IMR-90 (cell line): ENCODE measurements at places on chromosomes 3 and 15.
A peak's percentile ranks its signal among the peaks of the same experiment; 100 is the strongest.

DNA sequence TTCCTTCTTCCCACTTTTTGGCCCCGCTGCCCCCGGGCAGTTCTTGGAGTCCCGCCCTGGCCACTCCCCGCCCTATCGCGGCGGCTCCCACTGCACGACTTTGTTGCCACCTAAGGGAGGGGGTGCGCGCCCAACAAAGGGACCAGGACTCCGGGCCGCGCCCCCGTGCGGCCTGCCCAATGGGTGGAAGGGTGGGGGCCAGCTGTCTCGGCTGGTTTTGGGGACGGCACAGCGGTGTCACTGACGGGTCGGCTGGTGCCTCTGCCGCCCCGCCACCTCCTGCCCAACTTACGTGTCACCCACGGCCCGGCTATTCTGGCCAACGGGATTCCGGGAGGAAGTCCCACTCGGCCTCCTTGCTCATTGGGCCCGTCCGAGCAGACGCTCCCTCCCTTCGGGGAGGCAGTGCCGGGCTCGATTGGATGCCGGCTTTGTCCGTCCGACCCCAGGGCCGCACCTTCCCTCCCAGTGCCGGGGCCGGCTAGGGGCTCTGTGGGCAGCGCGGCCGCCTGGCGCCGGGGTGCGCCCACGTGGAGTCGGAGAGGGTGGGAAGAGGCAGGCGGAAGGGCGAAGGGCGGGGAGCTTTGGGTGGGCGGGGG is at the start of gene GOLIM4:
Gene GOLIM4, minus strand, starts transcription at position 314 of the 599 bp plus-strand sequence. CDS start 639 bp downstream, outside the sequence.
- H3K4me3 ChIP-seq = peak within 1 kb of the TSS; percentile 74
- no peaks in the 10 kb centered on the region; the same call in 1 of the 2 replicates for H3K36me3 ChIP-seq
- peak; percentile 97 for DNase-seq
- peaks cover 7% of the 10 kb centered on the region for H3K4me1 ChIP-seq
- H3K27ac ChIP-seq = peak within 1 kb of the TSS; percentile 90

GRCh38 chr3:77605865-77606264 is 566.0 kb downstream of the ROBO2 start:
- no peak overlapping the region for H3K27ac ChIP-seq
- no peak for DNase-seq
- no peaks in the 10 kb centered on the region for H3K4me1 ChIP-seq
- H3K4me3 ChIP-seq = no peak overlapping the region
- H3K27me3 ChIP-seq = no peaks in the 10 kb centered on the region

DNA sequence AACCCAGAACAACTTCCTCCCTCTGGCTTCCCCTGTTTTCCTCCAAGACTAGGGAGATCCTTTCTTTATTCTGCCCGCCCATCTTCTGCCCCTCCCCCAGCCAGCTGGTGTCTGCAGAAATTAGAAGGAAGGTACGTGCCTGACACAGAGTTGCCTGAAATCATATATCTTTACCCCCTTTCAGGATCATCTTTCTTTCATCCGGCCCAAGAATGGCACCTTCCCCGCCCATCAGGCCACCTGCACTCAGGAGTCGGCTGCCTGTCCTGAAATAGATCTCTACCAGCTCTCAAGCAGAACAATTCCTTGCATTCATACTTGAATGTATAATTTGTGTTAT is 133.7 kb downstream of the VGLL4 start:
- no peak for DNase-seq
- no peaks in the 10 kb centered on the region for H3K36me3 ChIP-seq
- no peak overlapping the region for H3K4me3 ChIP-seq
- H3K27ac ChIP-seq = peak overlapping the region; percentile 57; the same call in 1 of the 2 replicates
- no peaks in the 10 kb centered on the region for H3K27me3 ChIP-seq

DNA sequence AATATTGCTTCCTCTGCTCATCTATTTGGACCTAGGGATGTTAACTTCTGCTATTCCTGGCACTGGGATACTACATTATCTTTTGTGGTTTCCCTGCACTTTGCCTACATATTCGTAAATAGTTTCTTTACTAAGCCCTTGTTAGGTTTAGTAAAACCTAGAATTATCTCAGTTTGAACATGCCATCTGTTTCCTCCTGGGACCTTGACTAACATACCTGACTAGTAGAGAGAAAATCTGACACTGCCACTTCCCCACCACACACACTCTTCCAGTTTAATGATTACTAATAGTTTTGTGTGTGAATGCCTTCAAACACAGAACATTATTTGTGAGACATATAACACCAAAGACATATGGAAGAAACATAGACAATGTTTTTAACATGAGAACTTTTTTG is 28.2 kb upstream of the SOX2 start:
- H3K36me3 ChIP-seq = no peaks in the 10 kb centered on the region
- no peak overlapping the region for H3K4me3 ChIP-seq
- no peaks in the 10 kb centered on the region for H3K4me1 ChIP-seq
- no peak for DNase-seq
- H3K27ac ChIP-seq = no peak overlapping the region
- H3K27me3 ChIP-seq = no peaks in the 10 kb centered on the region

DNA sequence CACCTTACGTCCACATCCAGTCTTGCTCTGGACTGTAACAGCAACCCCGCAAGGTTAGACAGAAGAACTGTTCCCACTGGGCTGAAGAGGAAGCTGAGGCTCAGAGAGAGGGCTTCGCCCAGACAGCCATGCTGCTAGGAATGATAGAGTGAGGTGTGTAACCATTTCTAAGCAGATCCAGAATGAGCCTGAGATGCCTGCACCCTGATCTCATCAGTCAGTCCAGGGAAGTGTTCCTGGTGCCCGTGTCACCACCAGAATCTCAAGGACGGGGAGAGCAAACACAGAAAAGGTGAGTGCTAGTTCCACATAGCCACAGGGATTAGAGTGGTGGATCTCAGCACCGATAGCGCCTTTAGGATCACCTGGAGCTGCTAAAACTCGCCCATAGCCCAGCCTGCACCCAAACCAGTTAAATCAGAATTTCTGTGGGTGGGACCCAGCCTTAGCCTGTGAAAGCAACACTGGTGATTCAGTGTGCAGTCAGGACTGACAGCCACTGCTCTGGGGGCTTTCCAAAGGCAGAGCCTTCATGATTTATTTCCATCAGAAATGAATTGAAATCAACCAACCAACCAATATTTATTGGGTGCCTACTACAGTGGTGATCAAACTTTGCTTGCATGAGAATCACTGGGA is 12.3 kb downstream of the ISLR start:
- no peaks in the 10 kb centered on the region for H3K36me3 ChIP-seq
- no peak overlapping the region for H3K27ac ChIP-seq
- no peak for DNase-seq
- no peaks in the 10 kb centered on the region for H3K4me1 ChIP-seq
- H3K27me3 ChIP-seq = peaks cover 19% of the 10 kb centered on the region
- H3K4me3 ChIP-seq = no peak overlapping the region

GRCh38 chr15:41429003-41429890 is 12.4 kb downstream of the RTF1 start:
- no peaks in the 10 kb centered on the region for H3K36me3 ChIP-seq
- no peak overlapping the region for H3K4me3 ChIP-seq
- peak; percentile 19 for DNase-seq
- no peak overlapping the region for H3K27ac ChIP-seq

DNA sequence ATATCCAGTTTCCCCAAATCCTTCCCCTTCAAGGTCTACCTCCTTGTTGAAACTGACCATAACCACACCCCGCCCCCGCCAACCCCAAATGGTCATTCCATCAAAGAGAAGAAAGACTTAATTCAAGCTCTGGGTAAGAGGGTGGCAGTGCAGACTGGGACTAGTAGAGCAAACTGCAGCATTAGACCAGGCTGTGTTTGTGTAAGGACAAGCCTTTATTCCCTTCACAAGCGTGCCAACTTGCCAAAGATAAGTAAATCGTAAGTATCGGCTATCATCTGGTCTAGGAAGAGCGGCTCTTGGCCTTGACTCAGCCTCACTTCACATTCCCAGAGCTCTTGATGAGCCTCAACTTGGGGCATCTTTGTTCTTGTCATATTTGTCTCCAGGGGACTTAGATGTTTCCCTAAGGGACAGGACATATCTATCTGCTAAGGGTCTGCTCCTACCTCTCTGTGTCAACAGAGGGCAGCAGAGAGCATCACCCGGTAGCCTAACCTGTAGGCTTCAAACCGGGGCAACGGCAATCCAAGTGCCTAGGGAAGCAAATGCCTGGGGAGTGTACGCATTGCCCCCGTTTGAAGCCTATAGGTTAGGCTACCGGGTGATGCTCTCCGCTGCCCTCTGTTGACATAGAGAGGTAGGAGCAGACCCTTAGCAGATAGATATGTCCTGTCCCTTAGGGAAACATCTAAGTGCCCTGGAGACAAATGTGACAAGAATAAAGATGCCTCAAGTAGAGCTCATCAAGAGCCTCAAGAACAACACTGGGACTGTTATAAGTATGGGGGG is 8.9 kb upstream of the MAP3K13 start:
- peak; percentile 37 for DNase-seq
- H3K4me3 ChIP-seq = no peak overlapping the region
- no peaks in the 10 kb centered on the region for H3K36me3 ChIP-seq
